ENCODE measurements at places on chromosomes 13 and 19.

- DNase-seq: no peak
These were observed 1016.6 kb upstream of the PCDH20 start for GRCh38 chr13:62432295-62432694.

DNA sequence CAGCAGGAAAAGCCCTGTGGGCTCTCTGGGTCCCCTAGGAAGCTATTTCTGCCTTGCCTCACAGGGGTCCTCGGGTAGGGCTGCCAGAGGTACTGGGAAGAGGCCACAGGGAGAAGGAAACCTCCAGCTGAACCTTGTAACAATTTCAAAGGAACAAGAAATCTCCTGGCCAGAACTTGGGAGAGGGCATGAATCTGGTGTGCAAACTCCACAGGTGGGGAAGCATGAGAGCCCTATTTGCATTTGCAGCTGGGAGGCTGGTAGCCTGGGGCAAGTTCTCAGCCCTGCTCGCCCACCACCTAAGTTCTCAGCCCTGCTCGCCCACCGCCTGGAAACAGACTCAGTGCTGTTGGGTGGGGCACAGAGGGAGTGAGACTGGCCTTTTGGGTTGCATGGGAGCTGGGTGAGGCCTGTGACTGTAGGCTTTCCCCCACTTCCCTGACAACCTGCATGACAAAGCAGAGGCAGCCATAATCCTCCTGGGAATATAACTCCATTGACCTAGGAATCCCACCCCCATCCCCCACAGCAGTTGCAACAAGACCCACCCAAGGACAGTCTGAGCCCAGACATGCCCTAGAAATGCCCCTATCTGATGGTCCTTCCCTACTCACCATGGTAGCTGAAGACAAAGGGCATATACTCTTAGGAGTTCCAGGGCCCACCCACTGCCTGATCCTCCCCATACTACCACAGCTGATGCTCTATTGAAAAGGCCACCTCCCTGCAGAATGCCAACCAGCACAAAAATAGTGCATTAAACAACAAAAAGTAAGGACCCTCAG is 11.7 kb downstream of the UGGT2 start:
- no peak for DNase-seq

- DNase-seq: no peak
These were observed 23.7 kb upstream of the UBE2L5 start for GRCh38 chr13:30398601-30399072.

DNA sequence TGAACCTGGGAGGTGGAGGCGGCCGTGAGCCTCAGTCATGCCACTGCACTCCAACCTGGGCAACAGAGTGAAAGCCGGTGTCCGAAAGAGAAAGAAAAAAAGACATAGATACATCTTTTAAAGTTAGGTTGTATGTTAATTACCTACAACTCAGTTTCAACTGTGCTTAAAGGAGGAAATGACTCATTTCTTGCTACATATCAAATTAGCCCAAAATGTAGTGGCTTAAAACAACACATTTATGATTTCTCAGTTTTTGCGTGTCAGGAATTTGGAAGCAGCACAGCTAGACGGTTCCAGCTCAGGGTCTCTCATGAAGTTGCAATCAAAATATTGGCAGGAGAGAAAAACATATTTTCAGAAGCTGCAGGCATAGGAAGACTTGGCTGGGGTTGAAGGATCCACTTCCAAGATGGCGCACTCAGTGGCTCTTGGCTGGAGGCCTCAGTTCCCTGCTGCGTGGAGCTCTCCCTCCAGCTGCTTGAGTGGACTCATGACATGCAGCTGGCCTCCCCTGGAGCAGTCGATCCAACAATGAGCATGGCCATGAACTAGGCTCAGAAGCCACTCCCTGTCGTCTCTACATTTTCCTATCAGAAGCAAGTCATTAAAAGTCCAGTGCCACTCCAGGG is 7.1 kb downstream of the LDLR start:
- peak; percentile 64 for DNase-seq

- no peak for DNase-seq
These were observed 76.6 kb downstream of the B3GLCT start for GRCh38 chr13:31276421-31276820.

- DNase-seq: no peak
These were observed 497.6 kb downstream of the SUCLA2 start for GRCh38 chr13:47503475-47503874.

DNA sequence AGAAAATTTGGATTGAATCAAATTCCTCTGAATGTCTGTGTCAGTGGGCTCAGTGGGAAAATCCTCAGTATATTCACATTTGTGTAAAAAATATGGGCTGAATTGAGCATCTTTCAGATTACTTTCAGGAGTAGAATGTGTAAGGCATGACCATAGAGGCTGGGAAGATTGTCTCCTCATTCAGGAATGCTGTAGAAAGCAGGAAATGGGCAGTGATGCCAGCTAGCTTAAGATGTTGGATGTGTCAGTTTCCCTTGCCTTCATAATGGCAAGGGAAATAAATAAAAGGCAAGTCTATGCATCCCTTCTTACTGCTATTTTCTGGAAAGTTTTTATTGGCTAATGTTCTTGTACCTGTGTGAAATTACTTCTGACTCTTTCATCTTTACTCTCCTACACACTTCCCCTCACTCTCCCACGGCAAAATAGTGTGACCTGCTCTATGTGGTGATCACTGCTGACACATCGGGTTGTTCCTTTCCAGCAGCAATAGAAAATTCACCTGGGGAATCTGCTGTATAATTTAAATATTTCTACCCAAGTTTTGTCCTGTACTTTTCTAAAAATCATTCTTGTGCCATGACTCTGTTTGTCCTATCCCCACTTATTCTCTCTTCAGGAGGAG is 103.2 kb downstream of the LMO7 start:
- DNase-seq: no peak

GRCh38 chr13:40171566-40171965 is 494.9 kb downstream of the FOXO1 start:
- no peak for DNase-seq

DNA sequence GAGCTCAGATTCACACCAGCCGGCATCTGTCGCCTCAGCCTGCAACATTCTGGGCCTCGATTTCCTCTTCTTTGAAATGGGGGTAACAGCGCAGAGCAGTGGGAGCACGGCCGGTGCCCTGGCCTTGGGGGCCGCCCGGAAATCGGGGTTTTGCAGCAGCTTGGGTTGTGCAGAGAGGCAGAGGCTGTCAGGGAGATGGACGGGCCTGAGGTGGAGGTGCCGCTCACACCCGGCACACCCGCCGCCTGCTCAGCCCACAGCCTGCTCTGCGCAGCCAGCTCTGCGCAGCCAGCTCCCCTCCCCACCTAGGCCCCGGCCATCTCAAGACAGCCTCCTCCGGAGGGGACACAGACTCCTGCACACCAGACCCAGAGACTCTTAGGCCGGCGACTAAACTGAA is 10.6 kb downstream of the KLF2 start:
- DNase-seq: no peak

DNA sequence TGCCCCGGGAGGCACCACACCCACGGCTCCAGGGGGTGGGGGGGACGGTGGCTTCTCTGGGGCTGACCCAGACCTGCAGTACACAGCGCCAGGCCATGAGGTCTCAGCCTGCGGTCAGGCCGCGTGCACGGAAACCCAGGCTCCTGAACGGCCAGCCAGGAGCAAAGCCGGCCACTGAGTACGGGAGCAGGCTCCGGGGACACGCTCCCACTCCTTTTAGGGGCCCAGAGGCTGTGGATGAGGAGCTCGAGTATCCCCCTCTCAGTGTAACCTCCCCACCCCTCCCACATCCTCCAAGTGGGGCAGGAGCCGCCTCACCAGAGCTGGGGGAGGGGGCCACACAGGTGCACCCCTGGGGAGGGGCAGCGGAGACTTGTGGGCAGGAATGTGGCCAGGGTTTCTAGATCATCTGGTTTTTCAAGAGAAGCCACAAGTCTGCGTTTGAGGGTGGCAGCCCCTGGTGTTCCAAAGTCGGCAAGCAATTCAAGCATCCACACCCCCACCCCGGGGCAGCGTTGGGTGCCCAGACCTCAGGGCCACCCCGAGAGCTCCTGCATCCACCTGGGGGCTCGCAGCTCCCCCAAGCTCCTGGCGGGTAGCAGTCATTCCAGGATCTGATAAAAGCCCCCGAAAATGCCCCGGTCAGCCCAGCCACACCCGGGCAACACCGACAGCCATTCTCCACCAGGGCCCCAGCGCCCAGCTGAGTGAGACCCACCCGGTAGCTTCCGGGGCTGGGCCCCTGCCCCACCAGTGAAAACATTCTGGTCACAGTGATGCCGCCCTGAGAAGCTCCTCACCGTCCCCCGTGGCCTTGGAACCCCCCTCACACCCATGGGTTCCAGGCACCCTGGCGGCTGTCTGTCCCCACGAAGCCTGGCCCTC is 6.1 kb downstream of the SBNO2 start:
- DNase-seq: no peak

DNA sequence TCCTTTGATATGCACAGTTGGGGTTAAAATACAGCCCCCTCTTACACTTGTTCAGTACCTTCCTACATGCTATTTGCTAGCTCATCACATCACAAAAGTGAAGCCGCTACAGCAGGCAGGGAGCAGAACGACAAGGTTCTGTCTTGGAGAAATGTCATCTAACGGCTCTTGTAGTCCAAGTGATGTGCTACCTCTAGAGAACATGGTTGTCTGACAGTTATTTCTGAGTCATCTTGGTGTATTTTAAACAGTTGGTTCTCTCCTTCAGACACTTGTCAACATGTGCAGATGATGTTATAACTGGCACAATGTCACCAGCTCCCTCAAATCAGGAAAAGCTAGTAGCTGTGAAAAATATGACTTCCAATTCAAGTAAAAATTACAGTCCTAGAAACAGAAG is 865.0 kb downstream of the PCDH9 start:
- DNase-seq: no peak

DNA sequence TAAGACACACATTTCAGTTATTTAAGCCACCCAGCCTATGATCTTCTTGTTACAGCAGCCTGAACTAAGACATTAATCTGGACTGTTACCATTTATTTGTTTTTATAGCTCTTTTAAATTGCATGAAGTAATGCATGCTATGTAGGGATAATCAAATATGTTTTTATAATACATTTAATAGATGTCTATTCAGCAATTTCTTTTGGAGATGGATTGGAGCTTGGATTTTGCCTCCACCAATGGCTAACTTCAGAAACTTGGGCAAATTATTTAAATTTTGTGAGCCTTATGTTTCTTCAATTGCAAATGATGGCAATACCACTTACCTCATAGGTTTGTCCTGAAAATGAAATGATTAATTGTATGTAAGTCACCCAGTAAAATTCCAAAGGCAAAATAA is 288.7 kb downstream of the GPC6 start:
- no peak for DNase-seq

DNA sequence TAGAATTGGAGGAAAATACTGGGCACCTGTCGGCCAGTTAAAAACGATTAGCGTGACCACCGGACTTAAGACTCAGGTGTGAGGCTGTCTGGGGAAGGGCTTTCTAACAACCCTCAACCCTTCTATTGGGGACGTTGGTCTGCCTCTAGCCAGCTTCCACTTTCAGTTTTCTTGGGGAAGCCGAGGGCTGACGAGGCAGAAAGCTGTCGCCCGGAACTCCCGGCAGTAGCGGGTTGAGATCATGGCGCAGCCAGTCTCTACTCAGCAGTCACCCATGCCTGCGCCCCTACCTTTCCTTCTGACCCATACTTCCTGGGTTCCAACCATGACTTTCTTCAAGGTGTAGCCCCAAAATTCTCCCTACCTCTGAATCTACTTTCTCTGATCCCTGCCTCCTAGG is 1424.1 kb downstream of the SLITRK1 start:
- no peak for DNase-seq

GRCh38 chr13:39379118-39379517 is 223.9 kb downstream of the LHFPL6 start:
- DNase-seq: no peak

DNA sequence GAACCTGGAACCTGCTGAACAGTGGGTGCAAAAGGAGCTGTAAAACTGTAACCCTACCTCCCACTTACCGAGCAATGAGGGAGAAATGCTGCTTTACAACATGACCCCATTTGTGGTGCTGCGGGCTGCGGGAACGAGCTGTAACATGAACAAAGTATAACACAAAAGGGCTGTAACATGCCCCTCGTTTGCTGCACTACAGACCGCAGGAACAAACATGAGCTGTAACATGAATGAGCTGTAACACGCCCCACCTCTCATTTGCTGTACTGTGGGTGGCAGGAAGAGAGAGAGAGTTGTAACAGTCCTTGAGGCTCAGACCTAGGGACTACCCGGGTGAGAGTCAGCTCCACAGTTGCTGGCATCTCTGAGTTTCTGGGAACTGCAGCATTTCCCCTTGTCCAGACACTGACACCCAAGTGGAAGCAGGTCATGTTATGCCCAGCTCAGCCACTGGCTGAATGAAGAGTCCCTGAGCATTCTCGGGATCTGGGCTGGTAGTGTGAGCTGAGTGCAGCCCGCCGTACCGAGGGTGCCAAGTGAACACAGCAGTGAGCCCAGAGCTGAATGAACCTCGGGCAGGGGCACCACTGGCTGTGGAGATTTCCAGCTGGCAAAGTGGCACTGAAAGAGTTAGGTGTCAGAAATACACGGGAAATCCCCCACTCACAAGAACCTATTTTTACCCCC is 1385.3 kb upstream of the SPRY2 start:
- DNase-seq: no peak

GRCh38 chr19:41328842-41329225 is 18.9 kb downstream of the CCDC97 start:
- DNase-seq: no peak

DNA sequence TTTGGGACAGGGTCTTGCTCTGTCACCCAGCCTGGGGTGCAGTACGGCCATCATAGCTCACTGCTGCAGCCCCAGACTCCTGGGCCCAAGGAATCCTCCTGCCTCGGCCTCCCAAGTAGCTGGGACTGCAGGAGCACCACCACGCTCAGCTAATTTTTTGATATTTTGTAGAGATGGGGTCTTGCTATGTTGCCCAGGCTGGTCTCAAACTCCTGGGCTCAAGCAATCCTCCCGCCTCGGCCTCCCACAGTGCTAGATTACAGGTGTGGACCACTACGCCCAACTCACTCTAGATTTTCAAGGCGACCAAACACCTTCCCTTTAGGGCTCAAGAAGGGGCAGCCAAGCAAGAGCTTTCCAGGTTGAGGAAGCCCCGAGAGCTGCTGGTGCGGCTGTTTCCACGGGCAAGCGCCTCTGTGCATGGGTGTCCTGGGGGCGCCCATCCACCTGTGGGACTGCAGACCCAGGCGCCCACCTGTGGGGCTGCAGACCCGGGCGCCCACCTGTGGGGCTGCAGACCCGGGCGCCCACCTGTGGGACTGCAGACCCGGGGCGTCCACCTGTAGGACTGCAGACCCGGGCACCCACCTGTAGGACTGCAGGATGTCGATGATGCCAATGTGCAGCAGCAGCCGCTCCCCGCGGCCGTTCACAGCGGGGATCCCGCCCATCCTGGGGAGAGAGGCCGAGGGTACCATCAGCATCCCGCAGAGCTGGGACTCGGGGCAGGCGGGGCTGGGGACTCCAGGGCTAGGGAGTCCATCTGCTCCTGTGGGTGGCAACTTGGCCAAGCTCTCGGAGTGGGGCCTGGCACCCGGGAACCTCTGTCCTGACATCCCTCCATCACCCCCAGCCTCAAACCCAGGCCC is 21.7 kb upstream of the CACTIN start:
- no peak for DNase-seq

GRCh38 chr13:44932850-44933251 is 56.4 kb downstream of the NUFIP1 start:
- peak; percentile 13 for DNase-seq

Measured in Caki2 (cell line).